CD4-positive, alpha-beta T cell treated with Interleukin-17A for 1 hour (primary cell): ENCODE measurements at places on chromosomes 2 and 18.

GRCh38 chr18:75113455-75113854 lies 95.5 kb downstream of the PTGR3 start:
- no peak for DNase-seq

DNA sequence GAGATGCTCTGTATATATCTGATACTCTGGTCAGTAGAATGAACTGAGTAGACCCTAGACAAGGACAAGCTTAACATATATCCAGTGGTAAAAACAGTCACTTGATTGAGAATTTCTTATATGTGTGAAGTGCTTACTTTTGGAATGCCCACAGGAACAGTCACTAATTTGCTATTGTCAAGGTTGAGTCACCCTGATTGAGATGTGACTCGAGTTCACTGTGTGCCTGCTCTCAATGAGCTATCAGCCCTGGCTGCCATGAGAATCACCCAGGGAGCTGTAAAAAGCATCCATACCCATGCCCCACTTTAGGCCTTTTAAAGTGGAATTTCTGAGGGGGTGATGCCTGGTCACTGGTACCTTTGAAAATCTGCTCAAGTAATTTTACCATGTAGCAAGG lies 283.7 kb downstream of the SUCLG1 start:
- no peak for DNase-seq

- DNase-seq = no peak
Observed at GRCh38 chr18:61992285-61992684, 99.5 kb upstream of the RNF152 start.

GRCh38 chr2:157793053-157793612 lies 83.0 kb downstream of the ACVR1 start:
- DNase-seq = no peak

DNA sequence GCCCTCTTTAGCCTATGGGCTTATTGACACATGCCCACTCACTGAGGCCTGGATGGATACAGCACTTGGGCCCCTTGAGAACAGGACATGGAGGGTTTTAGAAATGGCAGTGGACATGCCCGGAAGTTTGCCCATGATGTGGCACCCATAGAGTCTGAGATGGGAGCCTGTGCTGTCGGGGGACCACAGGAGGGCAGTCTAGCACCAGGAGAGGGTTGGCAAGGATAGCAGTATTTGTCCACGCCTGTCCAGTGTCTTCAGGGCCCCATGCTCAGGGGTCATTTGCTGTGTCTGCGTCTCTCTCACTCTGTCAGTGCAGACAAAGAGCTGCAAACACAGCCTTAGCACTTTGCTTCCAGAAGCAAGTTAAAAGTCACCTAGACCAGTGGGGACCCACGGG lies 48.7 kb downstream of the IL1RL2 start:
- DNase-seq = no peak

- DNase-seq = no peak
Observed at GRCh38 chr18:23943104-23943503, 71.5 kb upstream of the TTC39C start.

DNA sequence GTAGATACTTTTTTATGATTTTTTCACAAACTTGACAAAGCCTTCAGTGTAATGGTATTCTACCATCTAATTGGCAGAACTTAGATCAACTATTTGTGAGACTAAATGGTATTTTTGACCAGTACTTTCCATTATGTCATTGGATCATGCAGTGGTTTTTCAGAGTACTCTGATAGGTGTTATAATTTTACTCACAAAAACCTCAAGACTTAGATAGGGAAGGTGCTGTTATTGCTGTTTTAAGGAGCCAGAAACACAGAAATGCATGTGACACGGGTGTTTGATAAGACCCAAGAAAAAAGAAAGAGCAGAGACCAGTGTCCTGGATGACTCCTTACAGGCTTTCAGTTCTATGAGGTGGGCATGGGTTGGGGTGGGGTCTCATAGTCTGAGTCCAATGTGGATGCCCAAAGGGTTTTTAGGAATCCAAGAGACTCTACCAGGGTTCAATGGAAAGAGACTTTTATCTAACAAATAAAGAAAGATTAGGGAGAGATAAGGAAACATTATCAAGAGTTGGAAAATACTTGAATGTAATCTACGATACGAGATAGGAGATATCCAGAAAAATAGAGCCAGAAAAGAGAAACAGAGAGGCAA lies 31.3 kb downstream of the SP140 start:
- DNase-seq = no peak

GRCh38 chr2:118967124-118967880 lies 25.3 kb downstream of the MARCO start:
- no peak for DNase-seq

DNA sequence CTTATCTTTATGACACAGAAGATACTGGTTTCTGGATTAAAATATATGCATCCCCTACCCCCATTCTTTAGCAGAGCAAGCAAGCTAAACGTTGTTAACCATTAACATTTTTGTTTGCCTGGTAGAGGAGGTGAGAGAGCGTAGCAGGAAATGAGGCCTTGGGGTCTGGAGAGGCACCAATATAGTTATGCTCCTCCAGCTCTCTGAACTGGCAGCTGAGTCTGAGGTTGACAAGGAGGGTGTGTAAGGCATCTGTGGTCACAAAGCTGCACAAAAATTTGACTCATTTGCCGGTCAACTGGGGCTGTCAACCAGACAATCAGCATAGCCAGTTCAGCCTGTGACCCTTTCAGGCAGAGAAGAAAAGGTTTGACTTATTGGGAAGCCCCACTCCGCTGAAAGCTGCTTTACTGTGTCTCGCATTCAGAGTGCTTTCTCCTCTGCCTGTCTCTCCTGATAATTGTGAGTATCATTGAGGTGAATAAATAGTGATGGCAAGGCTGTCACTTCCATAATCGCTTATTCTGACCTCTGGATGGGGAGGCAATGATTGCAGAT lies 647.5 kb upstream of the SETBP1 start:
- DNase-seq = no peak

GRCh38 chr2:233288663-233289062 lies 19.0 kb upstream of the SAG start:
- no peak for DNase-seq

DNA sequence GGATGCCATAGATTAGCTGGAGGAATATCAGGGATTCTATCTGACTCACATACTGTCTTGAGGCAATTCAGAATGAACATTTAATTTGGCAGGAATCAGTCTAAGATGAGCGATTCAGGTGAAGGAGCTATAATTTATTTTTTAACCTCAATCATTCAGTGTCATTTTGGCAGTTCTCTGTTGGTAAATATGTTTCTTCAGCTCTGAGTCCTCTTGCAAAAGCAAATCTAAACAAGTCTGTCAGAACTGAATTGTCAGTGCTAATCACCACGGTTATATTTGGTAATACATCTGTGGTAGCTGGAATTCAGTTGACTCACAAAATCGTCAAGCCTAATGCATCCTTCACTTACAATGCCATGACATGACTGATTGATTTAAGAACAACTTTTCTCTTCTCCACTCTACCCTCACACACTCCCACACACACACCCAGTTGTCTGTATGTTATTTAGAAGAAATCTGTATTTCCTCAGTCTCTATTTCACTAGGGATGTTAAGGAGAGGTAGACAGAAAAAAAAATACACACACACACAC lies 516.6 kb upstream of the NXPH2 start:
- no peak for DNase-seq
